NCI-H510A (cell line): ENCODE measurements at places on chromosomes 5 and 9.

GRCh38 chr9:125544988-125545651, 161.9 kb downstream of the MAPKAP1 start:
- DNase-seq, result no peak

GRCh38 chr5:86155796-86156195, 461.9 kb upstream of the COX7C start:
- no peak for DNase-seq

GRCh38 chr9:127884427-127884911, 7.0 kb upstream of the AK1 start:
- DNase-seq, result no peak

DNA sequence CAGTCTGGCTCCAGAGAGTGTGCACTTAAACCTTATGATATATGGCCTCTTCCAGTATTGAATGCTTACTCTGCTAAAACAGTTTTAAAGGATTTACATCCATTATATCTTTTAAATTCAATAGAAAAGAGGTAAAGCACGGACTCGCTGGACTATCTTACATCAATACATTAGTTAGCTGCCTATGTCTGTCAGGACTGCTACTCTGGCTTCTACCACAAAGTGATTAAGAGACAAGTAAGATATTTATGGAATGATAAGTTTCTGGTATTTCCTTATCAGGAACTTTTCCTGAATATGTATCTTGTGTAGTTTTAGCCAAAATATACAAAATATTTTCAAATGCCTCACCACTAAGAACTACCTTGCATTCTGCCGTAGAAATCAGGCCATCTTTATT, 295.1 kb downstream of the ISL1 start:
- no peak for DNase-seq

DNA sequence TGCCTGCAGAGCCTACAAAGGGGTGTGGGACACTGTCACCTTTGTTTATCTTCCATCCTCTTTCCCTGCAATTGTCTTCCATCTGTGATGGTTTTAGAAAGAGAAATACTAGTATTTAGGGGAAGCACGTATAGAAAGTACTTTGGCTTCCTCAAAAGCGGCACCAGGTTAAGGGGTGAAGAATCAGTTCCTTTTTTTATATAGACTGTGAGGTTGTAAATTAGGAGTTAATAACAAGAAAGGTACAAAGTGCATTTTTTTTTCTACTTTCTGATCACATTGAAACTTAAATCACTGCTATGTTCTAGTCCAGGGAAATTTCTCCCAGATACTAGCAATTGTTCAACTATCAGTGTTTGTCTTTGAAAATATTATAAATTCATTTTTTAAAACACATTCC, 219.3 kb downstream of the CEMIP2 start:
- DNase-seq, result no peak

- DNase-seq, result no peak
Measured at GRCh38 chr9:125472926-125473701, 211.5 kb downstream of the GAPVD1 start.

DNA sequence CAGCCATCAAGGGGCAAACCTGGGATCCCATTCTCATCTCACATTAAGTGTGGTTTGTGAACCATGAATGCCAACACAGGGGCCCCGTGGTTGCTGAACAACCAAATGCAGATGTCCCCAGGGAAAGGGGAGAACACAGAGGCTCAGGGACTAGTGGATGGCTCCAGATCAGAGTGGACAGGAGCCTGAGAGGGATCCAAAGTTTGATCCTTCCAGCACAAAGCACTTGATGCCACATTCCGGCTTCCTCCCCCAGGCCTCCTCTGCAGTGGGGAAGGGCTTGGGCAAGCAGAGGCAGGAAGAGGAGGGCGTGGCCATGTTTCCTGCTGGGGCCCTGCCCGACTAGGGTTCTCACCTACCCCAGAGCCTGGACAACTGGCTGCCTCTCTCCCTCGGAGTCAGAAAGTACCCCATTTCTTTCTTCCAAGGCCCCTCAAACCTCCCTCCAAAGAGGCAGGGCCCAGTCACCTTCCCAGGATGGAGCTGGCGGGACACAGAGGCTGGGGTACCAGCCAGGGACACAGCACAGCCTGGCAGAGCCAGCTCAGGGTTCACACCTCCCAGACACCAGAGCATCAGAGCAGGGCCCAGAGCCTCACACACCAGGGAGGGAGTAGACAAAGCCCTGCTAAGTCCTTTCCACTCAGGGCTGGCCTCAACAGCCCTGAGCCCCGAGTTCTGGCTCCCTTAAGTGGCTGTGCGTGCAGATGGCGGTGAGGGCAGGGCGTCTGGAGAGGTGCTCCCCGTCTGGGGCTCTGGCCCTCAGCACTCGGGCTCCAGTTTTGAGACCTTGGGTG, 4.3 kb upstream of the RNF44 start:
- DNase-seq, result no peak

GRCh38 chr5:32933692-32934091, 222.6 kb downstream of the NPR3 start:
- no peak for DNase-seq

- no peak for DNase-seq
Measured at GRCh38 chr9:91273853-91274552, 87.7 kb downstream of the AUH start.
